ENCODE measurements at places on chromosomes 5 and 9. TPM values are rescaled to one million over a fixed set of nuclear protein-coding genes. Genes with fewer than 3 reads are reported as not detected.

PALM2AKAP2 gene
- 2.0 TPM for total RNA-seq

PCDHB7 gene
- 1.2 TPM for total RNA-seq

IFNA2 gene
- total RNA-seq: not detected

MEF2C gene
- 15.9 TPM for total RNA-seq

FLT4 gene
- 8.9 TPM for total RNA-seq

LHX3 gene
- not detected for total RNA-seq

FAM193B gene
- 55.6 TPM for total RNA-seq

PLPP7 gene
- 1.1 TPM for total RNA-seq

PLCXD3 gene
- 1.6 TPM for total RNA-seq

DNA sequence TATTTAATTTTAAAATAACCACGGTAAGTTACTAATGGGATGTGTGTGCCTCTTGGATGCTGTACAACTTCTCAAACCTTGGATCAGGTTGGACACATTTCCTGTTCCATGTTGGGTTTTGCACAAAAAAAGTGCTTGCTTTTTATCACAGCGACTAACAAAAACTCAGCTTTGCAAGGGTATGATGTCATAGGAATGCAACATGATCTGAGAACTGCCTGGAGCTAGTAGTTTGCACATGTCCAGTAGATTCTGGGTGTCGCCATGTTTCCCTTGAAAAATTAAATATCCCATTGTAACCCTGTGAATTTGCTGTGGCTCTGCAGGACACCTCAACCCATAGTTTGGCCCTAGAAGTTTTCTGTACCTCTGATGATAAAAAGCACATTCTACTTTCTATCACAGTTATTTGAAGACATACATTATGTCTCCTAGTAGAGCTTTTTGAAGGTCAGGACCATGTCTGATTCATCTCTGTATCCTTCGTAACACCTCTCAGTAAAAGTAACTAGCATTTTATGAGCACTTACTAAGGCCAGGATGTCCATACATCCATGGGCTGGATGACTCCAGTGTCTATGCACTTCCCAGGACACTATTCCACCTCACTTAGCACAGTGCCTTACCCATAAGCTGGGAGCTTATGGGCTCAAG is 11.5 kb upstream of the FRMPD1 start:
- no peak for DNase-seq

DNA sequence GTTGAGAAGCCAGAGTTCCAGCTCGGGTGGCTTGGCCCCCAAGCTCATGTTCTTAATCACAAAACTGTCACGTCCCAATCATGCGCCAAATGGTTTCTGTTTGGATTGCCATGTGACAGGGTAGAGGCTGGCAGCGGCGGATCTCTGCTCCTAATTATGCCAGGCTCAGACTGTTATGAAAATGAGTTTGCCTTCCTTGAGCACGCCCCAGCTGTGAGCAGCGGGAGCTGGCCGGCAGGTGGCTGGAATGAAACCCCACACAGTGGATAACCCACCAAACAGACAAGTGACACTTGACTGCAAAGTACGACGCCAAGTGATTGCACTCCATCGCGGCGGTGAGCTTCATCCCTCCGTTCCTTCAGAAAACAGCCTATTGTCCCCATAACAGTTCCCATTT is 75.4 kb downstream of the CFAP77 start:
- no peak for DNase-seq

- DNase-seq: no peak
These were observed 155.8 kb upstream of the RAI14 start for GRCh38 chr5:34500236-34500847.

DNA sequence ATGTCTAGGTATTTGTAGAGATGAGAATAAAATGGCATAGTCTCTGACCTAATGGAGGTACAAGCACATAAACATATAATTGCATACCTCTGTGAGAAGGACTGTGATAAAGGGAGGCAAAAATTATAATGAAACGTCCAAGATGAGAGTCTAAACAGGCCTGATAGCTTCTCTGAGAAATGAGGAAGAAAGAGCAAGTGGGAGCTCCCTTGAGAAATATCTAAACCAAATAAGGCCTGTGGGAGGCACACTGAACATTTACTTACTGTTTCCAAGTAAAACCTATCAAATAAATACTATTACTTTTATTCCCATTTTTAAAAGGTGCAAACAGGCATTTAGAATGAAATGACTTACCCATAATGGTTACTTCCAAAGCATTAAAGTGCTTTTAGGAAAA is 125.6 kb upstream of the PAPPA start:
- DNase-seq: no peak

DNA sequence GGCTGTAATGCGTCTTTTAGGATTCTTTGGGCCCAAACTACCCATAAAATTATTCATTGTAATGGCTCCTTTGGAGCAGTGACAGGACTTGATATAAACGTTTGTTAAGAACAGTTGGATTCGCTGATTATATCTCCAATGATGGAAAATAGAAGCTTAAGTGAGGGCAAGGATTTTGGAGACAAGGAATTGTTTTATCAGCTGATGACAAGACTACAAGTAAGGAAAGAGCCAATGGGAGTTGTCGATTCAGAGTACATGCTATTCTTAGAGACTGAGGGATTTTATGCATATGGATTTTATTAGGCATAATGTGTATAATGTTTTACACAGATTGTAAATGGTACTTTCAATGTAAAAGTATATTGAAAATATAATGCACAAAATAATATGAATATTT is 425.5 kb upstream of the RIOK2 start:
- no peak for DNase-seq

DNA sequence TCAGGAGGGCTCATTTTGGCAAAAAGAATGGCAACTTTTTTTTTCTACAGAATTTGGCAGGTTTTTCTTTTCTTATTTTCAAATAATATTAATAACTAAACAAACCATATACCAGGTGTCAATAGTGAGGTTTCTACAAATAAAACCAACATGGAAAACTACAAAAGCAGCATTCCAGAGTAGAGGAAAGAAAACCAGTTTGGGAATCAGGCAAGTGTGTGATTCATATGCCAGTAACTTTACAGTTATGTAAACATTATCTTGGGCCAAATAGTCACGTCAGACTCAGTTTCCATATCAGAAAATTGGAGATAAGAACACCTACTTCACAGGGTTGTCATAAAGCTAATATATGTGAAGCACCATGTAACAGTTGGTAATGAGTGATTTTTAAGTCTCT is 51.7 kb downstream of the FBXW11 start:
- DNase-seq: no peak

GRCh38 chr5:116437922-116438578 is 136.6 kb downstream of the SEMA6A start:
- no peak for DNase-seq

GRCh38 chr9:98994172-98995058 is 50.7 kb downstream of the COL15A1 start:
- DNase-seq: no peak

GRCh38 chr9:37218800-37219425 is 98.5 kb downstream of the ZCCHC7 start:
- no peak for DNase-seq

GRCh38 chr9:70412832-70413463 is 1.5 kb downstream of the KLF9 start:
- peak; percentile 93 for DNase-seq
